ENCODE measurements at places on chromosomes 2 and 18.

- DNase-seq: peak; percentile 28
These were observed 487.3 kb upstream of the NETO1 start for GRCh38 chr18:73355121-73355520.

DNA sequence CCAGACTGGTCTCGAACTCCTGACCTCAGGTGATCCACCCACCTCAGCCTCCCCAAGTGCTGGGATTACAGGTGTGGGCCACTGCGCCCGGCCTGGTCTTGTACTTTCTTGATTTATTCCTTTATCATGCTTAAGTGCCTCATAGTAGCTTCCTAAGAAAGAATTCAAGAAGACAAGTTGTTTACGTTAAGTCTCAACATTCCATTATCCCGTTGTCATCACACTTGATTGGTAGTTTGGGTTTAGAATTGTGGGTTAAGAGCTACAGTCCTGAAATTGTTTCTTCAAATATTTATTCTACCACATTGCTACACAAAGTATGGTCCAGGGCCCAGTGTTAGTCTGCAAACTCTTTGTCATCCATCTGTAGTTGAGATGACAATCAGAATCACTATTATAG lies 194.0 kb downstream of the VWC2L start:
- peak; percentile 90 for DNase-seq

GRCh38 chr2:156565066-156565710 lies 129.0 kb downstream of the GPD2 start:
- DNase-seq: peak; percentile 98

DNA sequence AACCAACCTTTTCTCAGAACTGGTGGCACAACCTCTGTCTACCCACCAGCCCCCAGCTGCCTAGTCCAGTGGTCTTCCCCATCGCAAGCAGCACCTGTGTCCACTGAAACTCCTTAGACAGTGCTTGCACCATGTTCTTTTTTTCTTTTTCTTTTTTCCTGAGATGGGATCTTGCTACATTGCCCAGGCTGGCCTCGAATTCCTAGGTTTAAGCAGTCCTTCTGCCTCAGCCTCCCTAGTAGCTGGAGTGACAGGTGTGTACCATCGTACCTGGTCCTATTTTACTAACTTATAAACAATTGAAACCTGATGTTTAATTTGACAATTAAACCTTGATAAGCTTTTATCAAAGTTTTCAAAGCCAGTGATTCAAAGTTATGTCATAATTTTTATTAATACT lies 30.8 kb downstream of the SANBR start:
- DNase-seq: no peak

- no peak for DNase-seq
These were observed 8.5 kb downstream of the OTX1 start for GRCh38 chr2:63058921-63059792.

All from astrocyte (in vitro differentiated cells and primary cell).